Left cardiac atrium (tissue), 4 donors: ENCODE measurements at places on chromosomes 7 and 10.
A peak's percentile ranks its signal among the peaks of the same experiment; 100 is the strongest.

GRCh38 chr10:29647478-29647877 is 12.7 kb upstream of the SVIL start:
- no peak for DNase-seq

- peak; percentile 53 for DNase-seq
Observed at GRCh38 chr7:92835261-92835850, 1.0 kb downstream of the CDK6 start.

GRCh38 chr10:60399328-60399727 is 9.7 kb upstream of the ANK3 start:
- no peak for DNase-seq

GRCh38 chr10:111686796-111687195 is 496.8 kb downstream of the GPAM start:
- DNase-seq, result no peak

DNA sequence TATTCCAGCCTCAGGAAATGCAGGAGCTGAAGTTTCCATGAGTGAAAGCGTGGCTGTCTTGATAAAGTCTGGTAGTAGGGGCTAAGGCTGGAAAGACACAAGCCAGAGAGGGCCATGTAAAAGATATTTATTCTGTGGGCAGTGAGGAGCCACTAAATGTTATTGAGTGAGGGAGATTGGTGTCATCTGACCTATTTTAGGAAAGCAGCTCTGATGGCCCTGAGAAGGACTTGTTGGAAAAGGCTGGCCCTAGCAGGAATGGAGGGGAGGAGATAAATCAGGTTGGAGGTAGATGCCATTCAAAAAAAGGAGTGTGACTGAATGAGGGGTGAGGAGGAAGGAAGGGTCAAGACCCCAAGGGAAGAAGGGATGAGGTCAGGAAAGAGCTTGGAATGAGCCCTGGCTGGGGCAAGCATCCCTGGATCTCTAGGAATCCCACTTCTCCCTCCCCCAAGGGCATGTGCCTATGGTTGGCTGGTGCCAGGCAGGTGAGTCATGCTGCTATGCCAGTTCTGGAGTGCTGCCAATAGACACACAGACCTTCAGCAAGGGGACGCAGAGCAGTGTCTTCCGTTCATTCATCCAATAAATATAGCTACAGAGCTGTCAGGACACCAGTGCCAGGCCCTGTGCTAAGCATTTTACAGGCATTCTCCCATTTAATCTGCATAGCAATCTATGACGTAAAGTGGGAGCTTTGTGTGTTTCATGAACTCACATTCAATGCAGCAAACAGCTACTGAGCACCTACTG is 2.0 kb downstream of the ANKRD2 start:
- DNase-seq, result peak; percentile 70

GRCh38 chr10:5814110-5815107 is 1.2 kb upstream of the GDI2 start:
- no peak for DNase-seq

- DNase-seq, result no peak
Observed at GRCh38 chr7:42662862-42663261, 249.0 kb downstream of the C7orf25 start.

DNA sequence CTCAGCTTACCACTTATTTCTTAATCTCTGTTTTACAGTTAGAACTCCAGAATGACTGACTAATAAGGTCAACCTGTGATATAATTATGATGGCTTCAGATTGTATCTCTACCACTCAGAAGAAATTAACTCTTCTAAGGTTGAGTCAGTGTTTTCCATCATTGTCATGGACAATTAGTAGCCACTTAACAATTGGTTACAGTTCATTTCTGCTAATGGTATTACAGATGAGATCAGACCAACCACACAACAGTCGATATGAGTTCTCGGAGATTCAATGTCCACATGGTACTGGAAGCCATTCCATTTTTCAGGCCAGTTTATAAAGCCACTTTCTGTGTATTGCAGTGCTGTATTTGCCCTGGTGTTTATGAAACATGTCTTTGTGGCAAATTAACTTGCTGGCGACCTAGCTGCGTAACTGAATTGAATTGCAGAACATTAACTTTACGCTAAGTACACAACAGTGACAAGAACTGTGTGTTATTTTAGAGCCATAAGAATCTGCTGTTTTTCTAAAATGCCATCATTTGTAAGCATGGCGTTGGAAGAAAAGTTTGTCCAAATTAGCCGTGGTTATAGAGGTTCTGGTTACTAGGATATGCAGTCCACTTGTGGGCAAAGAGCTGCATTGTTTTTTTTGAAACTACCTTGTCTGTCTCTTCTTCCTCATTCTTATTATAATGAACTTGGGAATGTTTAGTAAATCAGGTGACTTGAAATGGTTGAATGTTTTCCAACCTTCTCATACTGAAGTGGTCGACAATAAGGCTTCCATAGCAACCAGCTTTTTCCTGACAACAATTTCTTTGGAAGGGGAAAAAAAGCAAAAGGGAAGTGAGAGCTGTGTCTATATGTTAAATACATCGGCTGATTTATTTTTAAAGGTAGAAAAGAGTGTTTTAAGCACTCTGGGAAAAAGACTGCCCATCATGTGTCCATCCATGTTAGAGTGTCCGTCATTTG is 76.4 kb downstream of the CELF2 start:
- no peak for DNase-seq

DNA sequence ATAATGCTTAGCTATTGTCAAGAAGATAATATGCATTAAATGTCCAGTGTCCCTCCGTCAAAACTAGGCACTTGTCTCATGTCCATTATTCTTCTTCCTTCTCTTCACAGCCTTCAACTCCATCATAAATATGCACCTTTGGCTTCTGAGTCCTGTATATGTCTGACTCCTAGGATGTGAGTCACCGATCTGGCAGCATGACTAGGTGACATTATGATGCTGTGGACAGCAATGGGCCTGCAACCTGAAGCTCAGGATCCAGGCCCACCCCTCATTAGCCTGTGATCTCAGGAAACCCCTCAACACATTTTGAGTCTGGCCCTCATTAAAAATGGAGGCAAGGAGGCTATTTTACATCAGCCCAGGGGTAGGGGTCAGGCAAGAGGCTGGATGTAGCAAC is 362.5 kb upstream of the ZMIZ1 start:
- no peak for DNase-seq

DNA sequence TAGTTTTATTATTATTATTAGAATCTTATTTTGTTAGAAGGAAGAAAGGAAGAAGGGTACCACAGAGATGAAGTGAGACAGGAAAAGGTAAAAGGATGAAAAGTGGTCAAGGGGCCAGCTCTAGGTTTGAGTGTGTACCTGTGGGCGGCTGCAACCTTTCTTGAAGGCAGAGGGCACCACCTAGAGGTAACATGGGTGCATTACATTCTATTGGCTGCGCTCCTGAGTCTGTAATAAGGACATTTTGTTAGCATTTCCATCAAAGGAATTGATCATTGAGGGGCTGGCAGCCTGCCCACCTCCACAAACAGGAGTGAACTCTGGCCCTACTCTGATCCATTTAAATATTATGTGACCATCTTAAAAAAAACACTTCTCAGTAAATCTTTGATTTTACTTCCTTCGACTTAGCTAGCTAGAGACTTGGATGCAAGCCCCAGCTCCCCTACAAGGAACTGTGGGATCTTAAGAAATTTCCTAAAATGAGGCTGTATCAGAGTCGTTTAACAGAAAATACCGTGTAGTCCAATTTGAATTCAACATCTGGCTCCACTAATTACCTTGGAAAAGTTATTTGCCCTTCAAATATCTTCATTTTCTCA is 610.4 kb downstream of the IPMK start:
- peak; percentile 22 for DNase-seq

- DNase-seq, result no peak
Observed at GRCh38 chr7:109479388-109479787, 909.7 kb downstream of the DNAJB9 start.

DNA sequence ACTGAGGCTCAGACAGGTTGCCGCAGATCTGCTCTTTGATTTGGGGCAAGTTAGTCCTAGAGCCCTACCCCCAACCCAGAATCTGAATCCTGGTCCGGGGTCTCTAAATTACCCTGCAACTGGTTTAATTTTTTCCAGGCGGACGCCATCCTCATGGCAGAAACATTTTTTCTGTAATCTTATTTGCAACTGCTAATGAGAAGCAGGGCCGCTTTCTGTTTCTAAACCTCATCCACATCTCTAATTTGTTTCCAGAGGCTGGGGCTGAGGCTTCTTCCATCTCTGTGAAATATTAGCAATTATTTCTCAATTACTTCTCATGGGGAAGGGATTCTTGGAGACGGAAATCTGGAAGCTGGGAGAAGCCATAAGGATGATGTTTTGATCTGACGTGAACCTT is 261.6 kb downstream of the RPS24 start:
- DNase-seq, result no peak

DNA sequence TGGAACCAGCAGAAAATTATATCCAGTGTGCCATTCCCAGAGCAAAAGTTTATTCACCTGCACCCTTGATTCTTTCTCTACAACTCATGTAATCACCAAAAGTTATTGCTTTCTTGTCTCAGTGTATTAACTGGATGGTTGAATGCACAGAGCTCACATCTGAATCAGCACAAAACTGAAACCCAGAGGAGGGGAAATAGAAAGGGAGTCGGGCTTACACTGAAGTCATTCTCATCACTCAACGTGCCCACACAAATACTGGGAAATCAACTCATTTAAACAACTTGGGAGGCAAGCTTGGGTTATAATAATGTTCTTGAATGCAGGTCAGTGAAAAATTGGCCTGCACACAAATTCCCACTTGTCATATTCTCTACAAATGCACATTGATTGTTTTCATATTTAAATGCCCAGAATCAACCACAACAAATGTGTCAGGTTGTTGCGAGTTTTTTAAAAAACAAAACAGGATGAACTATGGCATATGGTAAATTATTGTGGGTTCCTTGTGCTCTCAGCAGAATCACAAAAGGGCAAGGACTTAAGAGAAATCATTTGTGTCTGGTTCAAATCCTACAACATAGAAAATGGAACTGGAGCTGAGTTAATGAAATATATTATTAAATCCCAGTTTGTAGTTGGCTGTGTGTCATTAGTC is 125.9 kb upstream of the NOBOX start:
- DNase-seq, result no peak

DNA sequence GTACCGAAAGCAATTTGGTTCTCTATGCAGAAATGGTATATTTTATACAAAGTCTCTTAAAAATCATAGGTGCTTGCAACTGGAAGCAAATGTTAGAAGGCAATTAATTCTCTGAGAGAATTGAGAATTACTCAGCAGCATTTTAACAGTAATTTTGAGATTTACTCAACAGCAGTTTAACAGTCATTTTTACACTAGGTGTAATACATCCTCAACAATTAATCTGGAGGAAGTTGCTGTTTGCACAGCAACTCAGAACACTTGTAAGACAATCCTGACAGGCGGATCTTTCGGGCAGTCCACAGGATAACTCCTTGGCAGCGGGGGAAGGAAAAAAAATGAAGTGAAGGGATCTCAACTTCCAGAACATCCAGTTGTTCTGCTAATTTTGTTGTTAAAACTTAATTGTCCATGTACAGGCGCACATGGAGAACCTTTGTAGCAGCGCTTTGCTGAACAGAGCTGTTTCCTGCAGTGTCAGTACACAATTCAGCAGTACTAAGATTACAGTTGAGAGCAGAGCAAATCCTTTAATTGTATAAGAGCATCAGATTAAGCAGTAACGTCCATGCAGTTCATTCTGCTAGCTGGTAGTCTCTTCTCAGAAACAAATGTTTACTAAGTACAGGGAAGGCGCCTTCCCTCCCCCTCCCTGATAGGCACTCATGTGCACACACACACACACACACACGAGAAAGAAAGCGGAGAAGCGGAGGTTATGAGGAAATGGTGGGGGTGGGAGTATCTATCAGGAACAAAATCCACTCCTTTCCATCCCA is 43.8 kb downstream of the ENO4 start:
- no peak for DNase-seq

DNA sequence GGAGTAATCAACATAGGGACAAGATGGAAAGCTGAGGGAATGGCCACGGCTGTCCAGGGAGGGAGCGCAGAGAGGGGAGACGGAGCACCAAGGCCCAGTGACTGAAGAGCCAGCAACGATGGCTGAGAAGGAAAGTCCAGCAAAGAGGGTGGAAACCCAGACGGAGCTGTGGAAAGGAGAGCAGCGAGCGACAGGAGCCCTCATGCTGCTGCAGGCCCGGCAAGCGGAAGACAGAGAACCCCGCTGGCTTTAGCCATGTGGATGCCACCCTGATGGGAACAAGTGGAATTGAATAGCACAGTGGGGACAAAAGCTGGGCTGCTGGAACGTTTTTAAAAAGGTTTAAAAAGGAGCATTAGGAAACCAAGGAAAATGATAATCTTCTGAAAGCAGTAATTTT is 82.9 kb upstream of the DDC start:
- DNase-seq, result no peak

- peak; percentile 7 for DNase-seq
Observed at GRCh38 chr10:42979721-42980467, 97.0 kb upstream of the RET start.

DNA sequence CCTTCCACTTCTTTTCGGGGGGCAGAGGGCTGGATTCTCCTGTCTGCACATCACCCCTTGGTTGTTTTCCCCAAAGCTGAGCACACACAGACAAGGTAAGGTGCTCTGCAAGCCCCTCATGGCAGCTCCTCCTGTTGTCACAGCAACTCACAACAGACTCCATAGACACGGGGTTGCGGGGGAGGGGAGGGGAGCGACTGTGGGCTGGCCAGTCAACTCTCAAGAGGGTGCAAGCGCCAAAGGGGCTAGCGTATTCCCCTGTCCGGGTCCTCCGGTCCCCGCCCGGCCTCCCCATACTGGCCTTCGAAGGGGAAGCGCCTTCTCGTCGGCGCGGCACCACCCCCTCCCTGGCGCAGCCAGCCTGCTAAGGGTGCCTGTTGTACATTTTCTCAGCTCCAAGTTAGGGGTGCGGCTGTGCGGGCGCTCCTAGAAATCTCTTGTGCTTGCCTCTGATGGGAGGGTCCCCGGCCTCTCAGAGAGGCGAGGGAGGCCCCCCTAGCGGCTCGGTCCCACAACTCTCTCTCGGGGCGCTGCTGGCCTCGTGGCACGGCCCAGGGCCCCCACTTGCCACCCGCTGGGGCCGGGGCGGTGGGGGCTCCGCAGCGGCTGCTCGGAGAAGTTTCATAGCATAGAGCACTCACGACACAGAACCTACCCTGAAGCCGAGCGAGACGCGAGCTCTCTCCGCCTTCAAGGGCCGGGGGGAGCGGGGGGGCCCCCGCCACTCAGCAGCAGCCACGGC is 498 bp downstream of the RHOBTB1 start:
- peak; percentile 74 for DNase-seq

GRCh38 chr7:33418251-33418701 is 288.9 kb downstream of the BBS9 start:
- DNase-seq, result no peak
